SIG-M5 (cell line): ENCODE measurements at places on chromosomes 4 and X.

GRCh38 chr4:165872461-165873297 lies at the start of gene TLL1:
Gene TLL1 (plus strand): TSS chr4:165873237. CDS start chr4:165873905, 668 bp downstream.
- DNase-seq = no peak

DNA sequence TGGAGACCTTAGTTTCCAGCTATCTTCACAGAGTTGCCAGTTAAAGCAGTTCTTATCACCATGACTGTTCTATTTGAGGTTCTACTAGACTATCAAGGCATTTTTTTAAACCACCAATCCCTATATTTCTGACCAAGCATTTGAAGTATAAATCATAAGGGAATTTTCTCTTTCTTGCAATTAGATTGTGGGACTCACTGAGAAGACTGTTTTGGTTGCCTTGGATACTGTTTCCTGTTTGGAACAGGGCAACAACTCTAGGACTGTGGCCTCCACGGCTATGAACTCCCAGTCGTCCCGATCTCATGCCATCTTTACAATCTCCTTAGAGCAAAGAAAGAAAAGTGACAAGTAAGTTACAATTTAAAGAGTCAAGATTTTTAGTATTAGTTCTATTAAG lies 11.8 kb downstream of the KIF4A start:
- DNase-seq = no peak

DNA sequence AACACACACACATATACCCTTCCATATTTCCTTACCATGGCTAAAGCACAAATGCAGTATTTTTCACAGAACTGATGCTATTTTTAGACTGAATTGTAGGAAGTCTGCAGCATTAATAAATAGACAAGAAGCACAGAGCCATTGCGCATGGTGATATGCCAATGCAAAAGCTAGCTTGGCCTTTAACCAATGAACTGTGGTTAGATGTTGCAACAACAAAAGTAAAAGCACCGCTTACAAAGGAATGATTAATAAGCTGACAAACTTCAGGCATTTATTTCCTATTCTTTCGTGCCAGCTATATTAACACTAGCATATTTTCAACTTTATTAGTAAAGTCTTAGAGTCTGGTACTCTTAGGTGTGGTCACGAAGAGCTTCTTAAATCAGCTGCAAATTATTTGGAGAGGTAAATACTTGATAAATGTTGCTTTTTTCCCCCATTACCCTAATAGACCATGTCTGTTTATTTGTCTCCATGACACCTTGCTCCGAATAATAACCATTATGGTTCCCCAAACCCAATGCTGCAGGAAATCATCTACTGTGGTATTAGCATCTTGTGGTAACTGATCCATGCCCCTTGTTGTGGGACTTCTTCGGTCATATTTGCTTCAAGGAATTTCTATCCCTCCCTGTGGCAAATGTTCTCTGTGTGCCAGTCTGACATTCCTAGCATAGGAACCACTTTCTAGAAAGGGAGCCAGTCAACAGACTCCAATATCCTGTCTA lies 306.1 kb upstream of the TAPT1 start:
- DNase-seq = no peak

GRCh38 chr4:39698424-39699009 lies 581 bp downstream of the UBE2K start:
- DNase-seq = no peak

- no peak for DNase-seq
Measured at GRCh38 chr4:24798036-24798610, 2.8 kb downstream of the SOD3 start.

- DNase-seq = no peak
Measured at GRCh38 chr4:150476776-150477175, 105.2 kb upstream of the MAB21L2 start.

DNA sequence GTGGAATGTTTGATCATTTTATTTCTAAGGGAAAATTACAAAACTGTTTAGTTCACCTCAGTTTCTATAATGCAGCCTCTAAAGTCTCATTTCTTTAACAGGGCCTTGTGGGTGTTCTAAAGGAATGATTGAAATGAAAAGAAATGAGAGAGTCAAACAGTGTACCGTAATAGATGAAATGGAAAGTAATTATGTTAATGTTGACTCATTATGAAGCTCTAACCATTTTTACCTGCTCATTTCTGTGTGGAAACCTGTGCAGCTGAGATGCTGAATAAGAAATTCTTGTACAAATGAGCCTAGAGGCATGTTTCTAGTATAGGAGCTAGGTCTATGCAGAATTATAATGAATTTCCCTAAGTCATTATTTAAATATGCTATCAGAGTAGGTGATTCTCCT lies 45.2 kb upstream of the RPA4 start:
- no peak for DNase-seq

- no peak for DNase-seq
Measured at GRCh38 chrX:40736170-40736505, 796 bp upstream of the MED14 start.

DNA sequence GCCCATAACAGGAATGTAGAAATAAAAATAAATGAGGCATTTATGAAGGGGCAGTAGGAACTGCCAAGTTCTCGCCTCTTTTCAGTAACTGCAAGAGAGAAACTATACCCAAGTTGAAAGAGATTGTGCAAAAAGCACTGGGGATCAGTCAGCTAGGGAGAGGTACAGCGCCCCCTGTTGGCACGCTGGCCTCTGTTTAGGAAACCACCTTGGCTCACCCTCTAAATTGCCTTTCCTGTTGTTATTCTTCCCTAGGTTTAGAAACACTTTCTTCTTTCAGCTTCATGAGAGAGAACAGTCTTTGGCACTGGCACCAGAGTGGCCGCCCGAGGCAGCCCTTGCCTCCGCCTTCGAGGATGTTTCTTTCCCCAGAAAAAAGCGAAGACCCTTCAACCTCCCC lies 348.5 kb downstream of the MID1IP1 start:
- DNase-seq = no peak

DNA sequence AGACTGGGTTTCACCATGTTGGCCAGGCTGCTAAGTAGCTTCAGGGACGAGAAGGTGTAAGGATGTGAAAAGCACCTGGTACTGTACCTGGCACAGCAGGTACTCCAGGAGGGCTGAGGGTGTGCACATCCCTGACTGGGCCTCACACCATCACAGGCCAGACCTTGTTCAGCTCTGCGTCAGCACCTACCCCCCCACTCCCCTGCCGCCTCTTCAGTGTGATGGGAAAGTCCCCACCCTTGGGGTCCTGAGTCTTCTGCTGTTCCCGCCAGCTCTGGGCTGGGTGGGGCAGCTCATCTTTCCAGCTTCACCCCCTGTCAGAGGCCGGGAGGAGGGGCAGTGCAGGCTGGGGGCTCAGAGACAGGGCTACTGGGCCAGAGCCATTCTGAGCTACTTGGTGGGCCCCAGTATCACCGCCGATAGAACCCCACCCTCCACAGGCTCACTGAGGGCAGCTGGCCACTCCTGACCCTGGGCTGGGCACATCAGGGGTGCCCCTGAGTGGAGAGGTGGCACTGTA lies 6.7 kb upstream of the SH3BP2 start:
- no peak for DNase-seq

DNA sequence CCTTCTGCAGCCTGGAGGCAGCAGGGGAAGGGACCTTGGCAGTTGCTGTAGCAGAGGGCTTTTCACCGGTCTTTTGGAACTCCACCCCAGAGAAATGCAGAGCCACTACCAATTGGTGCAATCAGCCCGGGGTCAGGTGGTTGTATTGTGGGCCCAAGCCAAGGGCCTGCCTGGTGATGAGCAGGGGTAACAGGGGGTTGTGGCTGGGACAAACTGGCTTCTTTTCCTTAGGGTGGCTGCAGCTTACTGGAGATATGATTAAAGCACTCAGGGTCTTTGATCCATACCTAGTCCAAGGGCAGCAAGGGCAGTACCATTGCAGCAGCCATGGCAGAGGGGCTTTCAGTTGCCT lies 28.1 kb downstream of the ENPEP start:
- no peak for DNase-seq

DNA sequence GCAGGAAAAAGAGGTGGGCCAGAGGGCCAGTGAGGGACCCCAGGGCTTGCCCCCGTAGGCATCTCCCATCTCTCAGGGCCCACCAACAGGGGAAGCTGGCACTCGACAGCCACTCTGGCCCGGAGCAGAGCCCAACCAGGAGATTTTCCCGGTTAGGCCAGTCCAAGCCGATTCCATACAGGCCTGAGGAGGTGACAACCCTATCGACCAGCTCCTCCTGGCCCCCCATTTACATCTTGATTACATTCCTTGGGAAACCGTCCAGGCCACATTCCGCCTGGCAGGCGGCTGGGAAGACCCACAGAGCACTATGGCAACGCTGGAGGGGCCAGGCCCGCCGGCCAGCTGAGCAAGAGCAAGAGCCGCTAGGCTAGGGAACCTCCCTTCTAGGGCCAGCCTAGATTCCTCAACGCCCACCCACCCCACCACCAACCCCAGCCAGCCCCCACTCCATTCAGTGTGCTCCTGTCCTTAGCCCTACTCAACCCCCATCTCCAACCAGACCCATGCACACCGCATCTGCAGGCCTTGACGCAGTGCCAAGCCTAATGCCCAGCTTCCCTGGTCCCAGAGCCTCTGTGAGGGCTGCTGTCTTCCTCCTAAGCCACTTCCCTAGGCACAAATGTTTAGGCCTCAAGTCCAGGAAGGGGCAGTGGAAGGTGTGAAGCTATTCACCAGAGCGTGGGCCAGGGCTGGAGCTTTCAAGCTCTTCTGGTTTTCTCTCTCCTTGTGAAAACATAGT lies 161.2 kb downstream of the EFNB1 start:
- DNase-seq = no peak

GRCh38 chr4:36196145-36196913 lies 48.0 kb downstream of the ARAP2 start:
- no peak for DNase-seq

DNA sequence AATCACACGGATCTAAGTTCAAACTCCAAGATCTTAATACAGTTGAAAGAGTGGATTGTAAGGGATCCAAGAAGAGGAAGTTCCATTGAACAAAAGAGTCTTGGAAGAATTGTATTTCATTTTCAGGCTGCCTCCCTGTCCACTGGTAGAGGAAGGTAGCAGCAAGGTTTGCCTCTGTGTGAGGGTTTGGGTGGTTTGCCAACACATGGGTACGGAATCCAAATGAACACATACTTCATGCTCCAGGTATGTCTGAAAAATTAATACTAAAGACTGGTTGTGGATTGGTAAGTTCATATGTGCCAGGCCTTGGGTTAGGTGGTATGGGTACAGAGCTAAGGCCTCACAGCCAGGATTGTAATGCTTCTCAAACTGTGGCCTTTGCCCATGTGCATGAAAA lies 523.6 kb upstream of the BOD1L1 start:
- no peak for DNase-seq
